ENCODE measurements at places on chromosomes 7 and 10. TPM values are rescaled to one million over a fixed set of nuclear protein-coding genes. Genes with fewer than 3 reads are reported as not detected.

The EPC1 gene
- 9.7 TPM for total RNA-seq

The FEZF1 gene
- total RNA-seq = not detected

The LIPM gene
- total RNA-seq = not detected

The SBDS gene
- total RNA-seq = 55.9 TPM

The ARMC10 gene
- total RNA-seq = 34.8 TPM

The WAPL gene
- total RNA-seq = 15.5 TPM

The LZTS2 gene
- total RNA-seq = 71.8 TPM

The IRF5 gene
- 0.45 TPM for total RNA-seq

The METTL27 gene
- total RNA-seq = 2.9 TPM

The SFRP5 gene
- total RNA-seq = not detected

The AKR1C2 gene
- 3.9 TPM for total RNA-seq

The PRLHR gene
- not detected for total RNA-seq

The EPHB6 gene
- total RNA-seq = 7.4 TPM

The PLAU gene
- 56.8 TPM for total RNA-seq

The NXPH1 gene
- total RNA-seq = not detected

The CNNM2 gene
- total RNA-seq = 1.7 TPM

The NME8 gene
- total RNA-seq = not detected

The HYAL4 gene
- not detected for total RNA-seq

The MUC3A gene
- not detected for total RNA-seq

The CDHR1 gene
- total RNA-seq = under 0.01 TPM

The AKR1C1 gene
- total RNA-seq = 28.4 TPM

The TMEM176A gene
- total RNA-seq = 0.15 TPM

The SLC29A4 gene
- total RNA-seq = 4.2 TPM

The HHEX gene
- 1.6 TPM for total RNA-seq

The TNS3 gene
- total RNA-seq = 49.9 TPM

The PON1 gene
- not detected for total RNA-seq
